Left colon (tissue), 2 donors: ENCODE measurements at places on chromosomes 1 and 21. TPM values are rescaled to one million over a fixed set of nuclear protein-coding genes. Genes with fewer than 3 reads are reported as not detected.

Gene MIB2
- 84.8 TPM for total RNA-seq

Gene ZMYM4
- 27.6 TPM for total RNA-seq

Gene CORT
- total RNA-seq = 0.34 TPM

Gene SERPINC1
- not detected for total RNA-seq

Gene SEMA6C
- total RNA-seq = 2.8 TPM

Gene CGN
- 182 TPM for total RNA-seq

Gene ATAD3A
- total RNA-seq = 29.6 TPM

Gene CBR3
- total RNA-seq = 2.2 TPM

Gene SPATA6
- total RNA-seq = 15.0 TPM

Gene RCC1
- 22.1 TPM for total RNA-seq

Gene WDR64
- 0.24 TPM for total RNA-seq

Gene SPRR5
- total RNA-seq = not detected

Gene PGLYRP3
- not detected for total RNA-seq

Gene C1orf216
- total RNA-seq = 3.1 TPM

Gene RAB25
- total RNA-seq = 203 TPM

Gene RCSD1
- total RNA-seq = 8.6 TPM

Gene SPRR1B
- not detected for total RNA-seq

Gene SLAMF8
- total RNA-seq = 1.2 TPM

Gene TINAGL1
- total RNA-seq = 139 TPM

Gene AIRE
- total RNA-seq = 0.20 TPM

Gene WNT2B
- total RNA-seq = 7.1 TPM

Gene MSH4
- 0.45 TPM for total RNA-seq

Gene CD1B
- not detected for total RNA-seq

Gene KDF1
- 25.6 TPM for total RNA-seq

Gene TLCD4
- total RNA-seq = 64.4 TPM

Gene GPR52
- 2.6 TPM for total RNA-seq

Gene HMCN1
- 3.9 TPM for total RNA-seq

Gene FASLG
- total RNA-seq = 0.70 TPM

Gene S100A2
- 1.1 TPM for total RNA-seq

Gene CYP4X1
- 1.1 TPM for total RNA-seq

Gene MIGA1
- 18.3 TPM for total RNA-seq

Gene ODF2L
- 33.0 TPM for total RNA-seq

Gene PTAFR
- 3.7 TPM for total RNA-seq

Gene GSTM5
- 0.73 TPM for total RNA-seq

Gene IGSF21
- 2.0 TPM for total RNA-seq

Gene MROH9
- not detected for total RNA-seq

Gene BEND5
- total RNA-seq = 2.4 TPM

Gene TAS1R1
- total RNA-seq = 0.14 TPM

Gene RGS16
- 0.64 TPM for total RNA-seq

Gene ALX3
- total RNA-seq = not detected

Gene SMG7
- 56.3 TPM for total RNA-seq

Gene KCNK2
- total RNA-seq = 0.45 TPM

Gene LCE5A
- not detected for total RNA-seq

Gene CNKSR1
- 37.3 TPM for total RNA-seq

Gene RSPO1
- 0.78 TPM for total RNA-seq

Gene UBE4B
- 36.5 TPM for total RNA-seq

Gene VWA1
- total RNA-seq = 40.1 TPM

Gene KIAA1614
- 1.6 TPM for total RNA-seq

Gene C1QC
- total RNA-seq = 32.3 TPM

Gene ATAD3C
- total RNA-seq = 0.87 TPM

Gene VSIG8
- not detected for total RNA-seq

Gene MANEAL
- 7.0 TPM for total RNA-seq

Gene SLC44A5
- total RNA-seq = 6.7 TPM

Gene RNU1-2
- total RNA-seq = 5,589 TPM

Gene SPAG17
- total RNA-seq = not detected
